GM03348 (cell line): ENCODE measurements at places on chromosomes 4 and X.
A peak's percentile ranks its signal among the peaks of the same experiment; 100 is the strongest.

- no peak for DNase-seq
Observed at GRCh38 chrX:151402719-151403390, 5.8 kb downstream of the VMA21 start.

GRCh38 chrX:24479924-24480323, 14.8 kb downstream of the PDK3 start:
- no peak for DNase-seq

DNA sequence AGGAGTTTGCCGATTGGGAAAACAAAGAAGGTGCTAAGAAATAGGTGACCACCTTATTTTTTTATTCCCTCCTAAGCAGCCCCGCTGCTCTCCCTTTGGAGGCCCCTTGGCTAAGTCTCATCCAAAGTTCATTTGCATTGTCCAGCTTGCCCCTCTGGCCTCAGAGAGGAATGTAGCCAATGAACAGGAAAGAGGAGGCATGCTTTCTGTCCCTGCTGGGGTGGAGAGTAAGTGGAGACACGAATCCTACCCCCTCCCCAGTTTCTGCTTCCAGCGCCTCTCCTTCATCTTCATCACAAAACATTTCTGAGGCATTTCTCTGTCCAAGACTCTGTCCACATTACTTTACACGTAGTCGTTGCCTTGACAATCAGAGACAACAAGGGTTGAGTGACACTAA, 38.7 kb downstream of the NLGN3 start:
- DNase-seq, result no peak

DNA sequence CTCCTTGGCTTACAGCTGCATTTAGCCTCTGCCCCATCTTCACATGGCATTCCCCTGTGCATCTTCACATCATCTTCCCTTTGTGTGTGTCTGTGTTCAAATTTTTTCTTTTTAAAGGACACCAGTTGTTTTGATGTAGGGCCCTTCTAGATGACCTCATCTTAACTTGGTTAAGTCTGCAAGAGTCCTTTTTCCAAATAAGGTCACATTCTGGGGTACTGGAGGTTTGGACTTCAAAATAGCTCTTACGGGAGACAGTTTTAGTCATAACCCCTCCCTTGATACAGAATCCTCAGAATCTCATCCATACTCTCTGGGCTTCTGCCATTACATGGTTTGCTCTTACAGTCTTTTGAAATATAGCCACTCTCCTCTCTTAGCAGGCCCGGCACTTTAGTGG, 231.5 kb upstream of the ATP6AP2 start:
- no peak for DNase-seq

DNA sequence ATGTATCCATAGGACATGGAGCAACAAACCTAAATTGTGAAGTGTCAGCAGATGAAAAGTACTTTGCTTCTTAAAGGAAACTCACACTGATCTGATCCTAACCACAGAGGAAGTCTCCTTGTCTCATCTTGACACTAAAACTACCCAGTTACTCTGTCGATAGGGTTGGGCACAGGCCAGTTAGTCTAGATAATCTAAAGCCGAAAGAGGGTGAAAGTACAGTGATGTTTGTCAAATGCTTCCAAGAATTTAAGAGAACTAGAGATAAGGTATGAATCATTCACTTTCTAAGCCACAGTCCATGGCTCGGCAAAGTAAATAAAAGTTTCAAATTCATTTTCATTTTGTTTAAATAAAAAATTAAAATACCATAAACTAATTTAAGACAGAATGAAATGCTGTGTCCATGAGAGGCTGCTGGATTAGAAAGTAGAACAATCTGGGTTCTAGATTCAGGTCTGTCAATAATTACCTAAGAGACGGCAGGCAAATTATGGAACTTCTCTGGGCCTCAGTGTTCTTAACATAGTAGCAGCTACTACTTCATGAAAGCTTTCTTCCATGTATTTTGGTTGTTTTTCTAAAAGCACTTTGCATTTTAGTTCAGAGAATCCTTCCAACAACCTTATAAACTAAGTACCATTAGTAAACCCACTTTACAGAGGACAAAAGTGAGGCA, 176.7 kb downstream of the LDB2 start:
- peak; percentile 42 for DNase-seq

- no peak for DNase-seq
Observed at GRCh38 chr4:104967034-104967401, 179.7 kb upstream of the TET2 start.

DNA sequence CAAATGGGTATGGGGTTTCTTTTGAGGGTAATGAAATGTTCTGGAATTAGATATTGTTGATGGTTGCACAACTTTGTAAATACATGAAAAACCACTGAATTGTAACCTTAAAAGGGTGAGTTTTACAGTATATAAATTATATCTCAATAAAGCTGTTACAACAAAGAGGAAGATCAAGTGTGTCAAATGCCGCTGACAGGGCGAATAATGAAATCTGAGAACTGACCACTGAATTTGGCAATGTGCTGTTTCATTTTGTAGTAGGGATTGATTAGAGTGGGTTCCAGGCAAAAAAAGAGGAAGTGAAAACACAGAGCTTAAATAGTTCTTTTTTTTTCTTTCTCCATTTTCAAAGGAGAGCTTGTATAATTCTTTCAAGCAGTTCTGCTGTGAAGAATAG, 161.1 kb upstream of the NAP1L5 start:
- no peak for DNase-seq

- DNase-seq, result no peak
Observed at GRCh38 chr4:139044291-139044690, 28.7 kb downstream of the NOCT start.

- DNase-seq, result no peak
Observed at GRCh38 chr4:166846939-166847338, 387.4 kb downstream of the SPOCK3 start.

DNA sequence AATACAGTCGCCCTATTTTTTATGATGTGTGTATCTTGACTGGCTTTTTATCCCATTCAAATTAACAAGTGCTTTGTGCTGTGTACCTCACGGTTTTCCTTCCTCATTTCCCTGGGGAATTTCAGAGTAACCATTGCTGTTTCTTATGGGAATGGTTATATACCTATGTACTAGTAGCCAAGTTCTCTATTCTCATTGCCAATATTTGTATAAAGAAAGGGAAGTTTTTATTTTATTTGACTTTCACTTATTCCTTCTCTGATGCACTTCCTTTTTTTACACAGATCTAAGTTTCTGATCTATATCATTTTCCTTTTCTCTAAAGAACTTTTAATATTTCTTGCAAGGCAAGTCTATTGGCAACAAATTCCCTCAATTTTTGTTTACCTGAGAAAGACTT, 181.3 kb downstream of the SOWAHB start:
- no peak for DNase-seq

- no peak for DNase-seq
Observed at GRCh38 chrX:18542905-18543304, 117.5 kb downstream of the CDKL5 start.

DNA sequence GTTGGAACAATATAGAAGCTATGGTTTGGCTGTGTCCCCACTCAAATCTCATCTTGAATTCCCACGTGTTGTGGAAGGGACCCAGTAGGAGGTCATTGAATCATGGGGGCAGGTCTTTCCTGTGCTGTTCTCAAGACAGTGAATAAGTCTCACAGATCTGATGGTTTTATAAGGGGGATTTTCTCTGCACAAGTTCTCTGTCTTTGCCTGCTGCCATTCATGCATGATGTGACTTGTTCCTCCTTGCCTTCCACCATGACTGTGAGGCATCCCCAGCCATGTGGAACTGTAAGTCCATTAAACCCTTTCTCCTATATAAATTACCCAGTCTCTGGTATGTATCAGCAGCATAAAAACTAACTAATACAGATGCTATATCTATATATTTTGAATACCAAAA, 135.2 kb upstream of the EDNRA start:
- no peak for DNase-seq

DNA sequence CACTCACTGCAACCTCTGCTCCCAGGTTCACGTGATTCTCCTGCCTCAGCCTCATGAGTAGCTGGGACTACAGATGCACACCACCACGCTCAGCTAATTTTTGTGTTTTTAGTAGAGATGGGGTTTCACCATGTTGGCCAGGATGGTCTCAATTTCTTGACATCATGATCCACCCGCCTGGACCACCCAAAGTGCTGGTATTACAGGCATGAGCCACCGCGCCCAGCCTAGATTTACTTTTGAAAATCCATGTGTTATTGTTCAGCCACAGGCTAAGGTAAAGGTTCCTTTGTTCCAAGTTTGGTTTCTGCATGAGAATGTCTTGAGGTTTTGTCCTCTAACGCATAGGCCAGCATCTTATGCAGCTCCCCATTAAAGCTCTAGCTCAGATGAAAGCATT, 371.6 kb downstream of the DMD start:
- DNase-seq, result no peak

DNA sequence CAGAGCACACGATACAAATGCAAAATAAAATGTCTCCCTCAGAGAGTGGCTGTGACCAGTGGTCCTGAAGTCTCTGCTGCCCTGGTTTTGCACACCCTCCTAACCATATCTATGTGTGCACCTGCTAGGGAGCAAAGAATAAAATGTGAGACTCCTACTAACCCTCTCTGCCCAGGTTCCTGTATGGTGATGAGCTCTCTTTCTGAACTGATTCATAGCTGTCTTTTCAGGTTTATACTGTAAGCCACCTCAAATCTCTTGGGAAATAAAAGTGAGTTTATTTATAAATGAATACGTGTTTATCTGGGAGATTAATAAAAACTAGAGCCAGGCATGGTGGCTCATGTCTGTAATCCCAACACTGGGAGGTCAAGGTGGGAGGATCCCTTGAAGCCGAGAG, 126.0 kb upstream of the RBPJ start:
- DNase-seq, result no peak

GRCh38 chrX:45762699-45763647, 562.3 kb upstream of the DIPK2B start:
- no peak for DNase-seq

GRCh38 chrX:13014111-13015096, 30.0 kb downstream of the FAM9C start:
- DNase-seq, result no peak

GRCh38 chrX:154696676-154697045, 43.3 kb upstream of the CTAG2 start:
- DNase-seq, result peak; percentile 38

- DNase-seq, result no peak
Observed at GRCh38 chrX:43758044-43758443, 101.9 kb downstream of the MAOA start.

- DNase-seq, result peak; percentile 49
Observed at GRCh38 chr4:174764105-174764729, 64.8 kb downstream of the GLRA3 start.

GRCh38 chrX:129825746-129826505, 17.8 kb downstream of the ZDHHC9 start:
- DNase-seq, result no peak

DNA sequence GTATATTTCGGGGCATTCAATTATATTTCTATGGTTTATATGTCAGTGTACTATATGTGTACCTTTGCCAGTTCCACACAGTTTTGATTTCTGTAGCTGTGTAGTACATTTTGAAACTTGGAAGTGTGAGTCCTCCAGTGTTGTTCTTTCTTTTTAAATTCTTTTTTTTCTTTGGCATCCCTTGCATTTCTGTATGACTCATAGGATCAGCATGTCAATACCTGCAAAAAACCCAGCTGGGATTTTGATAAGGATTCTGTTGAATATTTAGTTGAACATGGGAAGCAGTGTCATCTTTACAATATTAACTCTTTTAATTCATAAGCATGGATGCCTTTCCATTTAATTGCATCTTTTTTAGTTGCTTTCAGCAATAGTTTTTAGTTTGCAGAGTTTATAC, 100.0 kb downstream of the SH3BGRL start:
- no peak for DNase-seq

GRCh38 chr4:3303923-3304710, 11.3 kb downstream of the RGS12 start:
- DNase-seq, result no peak

- DNase-seq, result no peak
Observed at GRCh38 chrX:41178201-41178600, 93.0 kb downstream of the USP9X start.

GRCh38 chr4:34619531-34620162, 1624.7 kb downstream of the ARAP2 start:
- DNase-seq, result no peak

DNA sequence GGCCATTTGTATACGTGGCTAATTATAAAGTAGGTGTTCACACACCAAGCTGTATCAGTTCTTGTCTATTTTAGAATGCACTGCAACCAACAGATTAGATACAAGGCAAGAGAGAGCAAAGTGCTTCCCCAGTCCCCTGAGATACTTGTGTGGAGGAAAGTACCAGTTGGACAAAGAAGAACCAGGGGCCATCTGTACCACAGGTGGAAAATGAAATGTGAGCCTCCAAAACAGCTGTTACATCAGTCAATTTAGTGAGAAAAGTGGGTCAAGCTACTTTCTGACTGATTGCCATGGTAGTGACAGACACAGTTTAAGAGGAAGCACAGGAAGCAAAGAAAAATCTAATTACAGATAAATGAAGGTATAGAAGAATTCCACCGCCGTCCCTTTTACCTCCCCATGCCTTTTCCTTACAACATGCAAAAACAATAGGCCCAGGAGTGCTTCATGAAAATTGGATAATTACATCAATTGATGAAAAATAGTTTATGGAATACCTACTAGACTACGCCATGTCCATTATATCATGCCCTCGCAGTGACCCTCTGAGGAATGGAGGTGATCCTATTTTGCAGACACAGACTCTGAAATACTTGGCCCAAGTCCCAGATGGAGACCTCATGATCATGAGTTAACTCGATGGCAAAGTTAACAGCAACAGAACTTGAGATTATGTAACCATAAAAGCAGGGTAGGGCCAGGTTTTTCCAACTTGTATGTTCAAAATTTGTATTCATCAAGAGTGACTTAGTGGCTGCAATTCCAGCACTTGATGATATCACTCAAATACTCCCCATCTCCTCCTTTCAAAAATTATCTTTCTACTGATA, 15.8 kb downstream of the SMPX start:
- no peak for DNase-seq

DNA sequence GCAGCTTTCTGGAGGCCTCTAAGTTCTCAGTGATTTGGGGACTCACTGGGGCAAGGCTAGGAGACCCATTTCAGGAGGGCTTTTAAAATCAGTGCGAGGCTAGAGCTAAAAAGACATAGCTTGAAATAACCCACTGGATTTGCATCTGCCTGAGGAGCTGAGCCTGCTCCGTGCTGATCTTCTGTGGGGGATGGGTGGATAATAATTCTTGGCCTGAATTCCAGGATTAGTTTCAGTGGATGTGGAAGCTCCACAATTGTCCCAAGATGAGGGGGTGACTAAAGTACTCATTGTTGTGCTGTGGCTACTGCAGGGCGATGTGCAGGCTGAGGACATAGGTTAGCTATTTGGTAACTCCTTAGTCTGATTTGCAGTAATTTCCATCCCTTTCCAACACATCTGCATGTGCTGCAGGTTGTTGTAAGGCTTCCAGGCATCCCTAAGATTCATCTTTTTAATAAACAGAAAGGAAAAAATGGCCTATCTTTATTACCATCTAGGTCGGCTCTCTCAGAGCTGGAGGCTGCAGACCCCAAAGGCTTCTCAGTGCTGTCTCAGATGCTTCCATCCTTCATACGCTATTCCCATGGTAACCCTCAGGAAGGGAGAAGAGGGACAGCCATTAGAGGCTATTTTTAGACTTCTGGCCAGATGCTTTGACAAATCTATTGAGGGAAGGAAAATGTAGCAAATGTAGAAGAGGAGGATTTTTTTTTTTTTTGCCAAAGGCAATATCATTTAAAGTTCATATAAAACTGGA, 63.4 kb downstream of the GRXCR1 start:
- no peak for DNase-seq

GRCh38 chrX:12138361-12139313, at the start of gene FRMPD4:
Gene FRMPD4, plus strand, starts transcription at chrX:12138473. Its CDS starts 499 bp downstream, at chrX:12138972.
- peak; percentile 68 for DNase-seq

- DNase-seq, result no peak
Observed at GRCh38 chr4:83209419-83209818, 75.2 kb downstream of the COQ2 start.

GRCh38 chrX:24169211-24169610, 19.7 kb downstream of the ZFX start:
- DNase-seq, result peak; percentile 6
